ENCODE measurements at places on chromosomes 12 and 14. TPM values are rescaled to one million over a fixed set of nuclear protein-coding genes. Genes with fewer than 3 reads are reported as not detected.

DNA sequence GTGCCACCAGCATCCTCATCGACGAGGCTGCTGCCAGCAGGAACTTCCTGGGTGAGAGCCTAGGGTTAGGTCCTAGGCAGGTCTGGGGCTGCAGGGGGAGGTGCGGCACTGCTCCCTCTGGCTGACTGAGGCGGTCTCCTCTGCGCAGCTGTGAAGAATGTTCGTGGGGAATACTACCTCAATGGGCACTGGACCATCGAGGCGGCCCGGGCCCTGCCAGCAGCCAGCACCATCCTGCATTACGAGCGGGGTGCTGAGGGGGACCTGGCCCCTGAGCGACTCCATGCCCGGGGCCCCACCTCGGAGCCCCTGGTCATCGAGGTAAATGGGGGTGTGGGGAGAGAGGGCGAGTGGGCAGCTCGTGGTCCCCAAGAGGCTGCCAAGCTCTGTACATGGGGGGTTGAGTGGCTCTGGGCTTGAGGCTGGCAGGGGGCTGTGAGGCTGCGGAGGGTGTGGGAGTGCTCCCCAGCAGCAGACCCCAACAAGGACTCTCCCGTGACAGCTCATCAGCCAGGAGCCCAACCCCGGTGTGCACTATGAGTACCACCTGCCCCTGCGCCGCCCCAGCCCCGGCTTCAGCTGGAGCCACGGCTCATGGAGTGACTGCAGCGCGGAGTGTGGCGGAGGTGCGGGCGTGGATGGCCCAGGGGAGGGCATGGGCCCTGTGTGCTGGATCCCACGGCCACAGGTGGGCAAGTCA is 14.4 kb downstream of the PAPLN start:
- DNase-seq = no peak

GRCh38 chr14:65604936-65605335 is 192.4 kb downstream of the FUT8 start:
- DNase-seq = no peak

- DNase-seq = peak; percentile 87
Measured at GRCh38 chr14:55965851-55966250, 152.4 kb upstream of the PELI2 start.

- DNase-seq = no peak
Measured at GRCh38 chr14:95045106-95045701, 112.1 kb downstream of the DICER1 start.

GRCh38 chr12:91846466-91847055 is 299.1 kb downstream of the BTG1 start:
- no peak for DNase-seq

DNA sequence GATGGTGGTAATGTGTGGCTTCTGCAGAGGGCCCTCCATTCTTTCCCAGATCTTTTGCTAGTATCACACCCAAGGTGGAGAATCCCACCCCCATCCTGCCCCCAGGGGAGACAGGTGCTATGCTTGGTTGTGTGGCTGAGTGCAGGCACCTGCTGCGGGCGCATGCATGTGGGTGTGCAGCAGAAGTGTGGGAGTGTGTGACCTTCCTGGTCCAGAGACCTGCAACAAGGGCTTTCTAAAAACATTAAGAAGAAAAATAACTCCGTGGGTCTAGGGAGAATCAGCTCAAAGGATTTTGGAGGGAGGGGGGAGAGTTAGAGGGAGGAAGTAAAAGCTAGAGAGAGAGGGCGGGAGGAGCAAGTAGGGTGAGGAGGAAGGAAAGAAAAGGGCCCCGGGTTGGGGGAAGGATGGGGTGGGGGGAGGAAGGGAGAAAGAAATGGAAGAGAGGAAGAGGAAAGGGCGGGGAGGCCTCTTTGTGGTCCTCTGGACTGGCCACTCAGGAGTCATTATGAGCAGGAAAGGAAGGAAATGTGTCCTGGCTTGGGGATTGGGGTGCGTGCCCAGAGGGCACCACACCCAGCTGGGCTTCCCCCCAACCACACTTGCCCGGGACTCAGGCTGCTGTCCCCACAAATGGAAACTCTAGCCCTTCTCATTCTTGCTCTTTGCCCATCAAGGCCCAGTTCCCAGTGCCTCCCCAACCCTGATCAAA is 3.1 kb upstream of the FIGNL2 start:
- no peak for DNase-seq

- peak; percentile 85 for DNase-seq
Measured at GRCh38 chr12:12883369-12884001, 7.9 kb upstream of the GPRC5A start.

GRCh38 chr12:103181366-103182152 is 224.1 kb downstream of the ASCL1 start:
- no peak for DNase-seq

DNA sequence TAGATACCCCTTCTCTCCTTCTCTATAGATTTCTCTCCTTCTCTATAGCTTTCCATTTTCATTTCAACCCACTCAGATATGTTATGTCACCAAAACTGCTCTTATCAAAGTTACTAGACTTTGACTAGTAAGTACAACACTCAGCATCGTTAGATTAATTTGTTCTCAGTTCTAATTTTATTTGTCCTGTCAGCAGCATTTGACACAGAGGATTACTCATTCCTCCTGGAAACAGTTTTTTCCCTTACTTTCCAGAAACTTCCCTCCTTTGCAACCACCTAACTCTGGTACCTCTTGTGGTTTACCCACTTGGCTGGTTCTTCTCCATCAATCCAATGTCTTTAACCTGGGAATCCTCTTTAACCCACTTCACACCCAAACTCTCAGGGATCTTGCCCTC is 423.7 kb downstream of the TMTC2 start:
- no peak for DNase-seq

GRCh38 chr12:32920506-32921085 is 24.0 kb upstream of the PKP2 start:
- DNase-seq = peak; percentile 40

DNA sequence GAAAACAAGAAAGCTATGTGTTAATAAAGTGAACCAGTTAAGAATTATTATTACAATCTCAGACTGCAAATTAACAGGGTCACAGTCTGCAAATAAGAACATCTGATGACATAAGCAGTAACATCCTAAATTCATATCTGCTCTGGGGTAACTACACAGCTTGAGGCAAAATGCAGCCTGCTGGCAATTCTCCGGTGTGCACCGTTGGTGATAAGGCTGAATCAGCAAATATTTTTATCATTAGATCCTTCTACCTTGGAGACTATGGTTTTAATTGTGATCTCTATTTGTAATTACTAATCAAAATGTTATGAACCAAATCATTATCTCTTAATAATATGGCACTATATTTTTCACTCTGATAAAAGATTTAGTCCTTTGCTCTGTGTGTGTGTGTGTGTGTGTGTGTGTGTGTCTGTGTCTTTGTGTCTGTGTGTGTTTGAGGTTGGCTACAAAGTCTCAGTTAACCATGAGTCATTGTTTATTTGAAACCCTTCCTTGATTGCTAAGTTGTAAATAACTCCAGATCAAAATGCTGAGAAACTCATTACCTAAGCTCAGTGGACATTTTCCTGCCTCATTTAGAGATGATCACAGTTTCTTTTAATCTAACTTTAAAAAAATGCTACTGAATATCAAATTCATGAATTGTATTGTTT is 442.6 kb downstream of the GXYLT1 start:
- no peak for DNase-seq

DNA sequence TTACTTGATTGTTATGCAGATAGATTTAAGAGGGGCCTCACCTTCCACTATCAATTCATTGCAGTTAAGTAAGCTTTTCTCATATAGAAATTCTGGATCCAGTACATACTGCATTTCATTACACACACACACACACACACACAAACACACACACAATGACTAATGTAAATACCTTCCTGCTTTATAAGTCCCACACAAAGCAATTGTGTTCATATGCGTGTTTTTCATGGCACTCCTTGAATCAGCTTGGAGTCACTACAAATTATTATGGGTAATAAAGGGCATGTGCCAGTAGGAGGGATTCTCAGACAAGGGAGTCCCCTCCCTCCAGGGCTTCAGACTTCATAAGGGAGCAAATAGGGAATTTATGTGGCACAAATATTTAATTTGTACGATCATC is 4.5 kb downstream of the MIPOL1 start:
- DNase-seq = peak; percentile 41

DNA sequence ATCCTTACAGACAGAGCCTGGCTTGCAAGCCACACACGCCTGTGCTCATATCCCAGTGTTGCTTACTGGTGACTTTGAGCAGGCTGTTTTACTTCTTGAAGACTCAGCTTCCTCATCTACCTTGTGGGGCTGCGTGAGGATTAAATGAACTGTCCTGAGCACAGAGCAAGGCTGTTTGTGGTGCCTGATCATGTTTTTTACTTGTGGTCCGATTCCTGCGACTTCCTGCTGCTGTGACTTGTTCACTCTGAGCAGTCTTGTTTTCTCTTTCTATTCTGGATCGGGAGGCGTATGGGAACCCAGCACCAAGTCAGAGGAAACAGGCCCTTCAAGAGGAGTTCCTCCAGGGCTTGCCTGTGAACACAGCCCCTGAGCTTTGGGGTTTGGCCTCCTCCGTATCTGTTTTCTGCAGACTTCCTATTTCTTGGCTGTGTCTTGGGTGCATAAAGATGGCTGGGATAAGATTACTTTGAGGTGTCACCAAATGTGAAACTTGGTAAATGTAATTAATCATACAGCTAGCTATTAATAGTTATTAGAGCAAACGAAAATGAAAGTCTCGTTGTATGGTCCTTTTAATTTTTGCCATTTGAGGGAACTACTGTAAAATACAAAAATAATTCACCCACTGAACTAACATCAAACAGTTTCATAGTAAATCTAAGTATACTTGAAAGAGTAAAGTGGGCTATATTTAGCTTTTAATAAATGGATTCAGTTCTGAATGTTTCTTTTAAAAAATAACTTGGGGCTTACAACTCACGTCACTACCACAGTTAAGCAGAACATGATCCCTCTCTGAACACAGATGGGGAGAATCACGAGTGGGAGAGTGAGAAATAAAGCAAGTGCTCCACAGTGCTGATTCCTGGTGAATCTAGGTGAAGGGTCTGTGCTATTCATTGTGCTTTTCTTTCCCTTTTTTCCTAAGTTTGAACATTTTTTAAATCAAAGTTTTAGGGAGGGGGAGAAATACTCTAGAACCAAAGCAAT is 251.5 kb downstream of the FOXN3 start:
- no peak for DNase-seq

DNA sequence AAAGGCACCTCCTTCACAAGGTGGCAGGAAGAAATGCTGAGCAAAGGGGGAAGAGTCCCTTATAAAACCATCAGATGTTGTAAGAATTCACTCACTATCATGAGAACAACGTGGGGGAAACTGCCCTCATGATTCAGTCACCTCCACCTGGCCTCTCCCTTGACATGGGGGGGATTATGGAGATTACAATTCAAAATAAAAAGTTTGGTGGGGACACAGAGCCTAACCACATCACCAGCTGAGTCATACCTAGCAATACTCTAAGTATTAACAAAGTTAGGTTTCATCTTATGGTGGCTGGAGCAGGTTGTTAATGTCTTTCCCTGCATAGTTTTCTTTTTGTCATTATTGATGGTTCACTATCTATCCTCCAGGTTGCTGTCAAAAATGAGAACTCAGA is 113.2 kb upstream of the PPFIA2 start:
- no peak for DNase-seq

DNA sequence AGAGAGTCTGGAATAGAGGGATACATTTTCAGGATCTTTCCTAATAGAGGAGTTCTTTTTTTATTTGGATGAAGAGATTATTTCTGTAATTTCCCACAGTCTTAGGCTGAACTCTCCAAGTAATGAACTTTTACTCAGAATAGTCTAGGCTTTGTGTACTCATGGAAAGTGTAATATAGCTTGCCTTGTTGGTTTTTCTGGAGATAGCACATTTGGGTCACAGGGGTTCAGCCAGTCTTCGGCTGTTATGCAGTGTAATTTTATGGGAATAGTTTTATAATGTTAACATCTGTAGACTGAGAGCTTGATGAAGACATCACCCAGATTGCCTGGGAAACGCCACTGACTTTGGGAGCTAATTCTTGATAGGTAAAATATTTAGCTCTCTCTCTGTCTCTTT is 450.8 kb downstream of the RAD51B start:
- no peak for DNase-seq

DNA sequence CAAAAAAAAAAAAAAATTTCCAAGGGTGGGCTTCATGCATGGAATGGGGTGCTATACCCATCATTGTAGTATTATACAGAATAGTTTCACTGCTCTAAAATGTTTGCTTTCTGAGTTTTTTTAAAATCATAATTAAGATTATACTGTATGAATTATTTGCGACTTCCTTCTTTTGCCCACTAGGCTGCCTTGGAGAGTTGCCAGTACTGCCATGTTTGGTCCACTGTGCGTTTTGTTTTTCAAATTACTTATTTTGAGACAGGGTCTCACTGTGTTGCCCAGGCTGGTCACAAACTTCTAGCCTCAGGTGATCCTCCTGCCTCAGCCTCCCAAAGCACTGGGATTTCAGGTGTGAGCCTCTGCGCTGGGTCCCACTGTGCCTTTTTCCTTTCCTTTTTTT is 19.9 kb downstream of the PLBD2 start:
- no peak for DNase-seq

- no peak for DNase-seq
Measured at GRCh38 chr14:40855343-40855742, 751.3 kb upstream of the LRFN5 start.

DNA sequence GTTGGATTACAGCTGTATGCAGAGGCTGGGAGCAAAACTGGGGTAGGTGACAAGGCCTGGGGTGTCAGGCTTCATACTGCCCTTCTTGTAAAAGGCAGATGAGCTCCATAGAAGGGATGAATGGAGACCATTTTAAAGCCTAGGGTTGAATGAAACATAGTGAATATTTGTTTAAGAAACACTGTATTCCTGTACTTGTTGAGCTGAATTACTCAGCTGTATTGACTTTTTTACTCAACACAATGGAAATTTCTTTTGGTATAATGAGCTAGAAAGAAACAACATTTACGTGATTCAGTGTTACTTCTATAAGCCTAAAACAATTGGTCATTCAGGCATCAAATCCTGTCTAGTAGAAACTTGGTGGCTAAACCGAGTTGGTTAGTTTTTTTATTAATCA is 14.1 kb downstream of the ATP6V0A2 start:
- DNase-seq = no peak

- no peak for DNase-seq
Measured at GRCh38 chr12:51132693-51133092, 40.2 kb downstream of the TFCP2 start.

Gene RNF212B
- total RNA-seq = not detected

Gene KRT2
- total RNA-seq = not detected

Gene SERPINA5
- total RNA-seq = 0.36 TPM

Gene IAPP
- total RNA-seq = not detected

Gene SERPINA10
- total RNA-seq = not detected

Gene OR4K1
- total RNA-seq = not detected

Gene FAM181A
- total RNA-seq = not detected

Gene SPTLC2
- 51.2 TPM for total RNA-seq

Gene TC2N
- total RNA-seq = 1.2 TPM

Gene SERPINA3
- total RNA-seq = 1.3 TPM

Gene SRRM4
- 0.46 TPM for total RNA-seq
